Fibroblast of skin of abdomen (primary cell): ENCODE measurements at places on chromosomes 5 and 9.
A peak's percentile ranks its signal among the peaks of the same experiment; 100 is the strongest.

GRCh38 chr5:62448528-62448927 is 36.0 kb downstream of the IPO11 start:
- DNase-seq: no peak

GRCh38 chr9:28234894-28235277 is 661.6 kb upstream of the C9orf72 start:
- peak; percentile 85 for DNase-seq

GRCh38 chr5:132260051-132260450 is 2.6 kb downstream of the PDLIM4 start:
- no peak for DNase-seq

GRCh38 chr9:38163518-38163917 is 94.5 kb upstream of the SHB start:
- DNase-seq: no peak

GRCh38 chr5:53733853-53734252 is 173.4 kb downstream of the NDUFS4 start:
- no peak for DNase-seq

DNA sequence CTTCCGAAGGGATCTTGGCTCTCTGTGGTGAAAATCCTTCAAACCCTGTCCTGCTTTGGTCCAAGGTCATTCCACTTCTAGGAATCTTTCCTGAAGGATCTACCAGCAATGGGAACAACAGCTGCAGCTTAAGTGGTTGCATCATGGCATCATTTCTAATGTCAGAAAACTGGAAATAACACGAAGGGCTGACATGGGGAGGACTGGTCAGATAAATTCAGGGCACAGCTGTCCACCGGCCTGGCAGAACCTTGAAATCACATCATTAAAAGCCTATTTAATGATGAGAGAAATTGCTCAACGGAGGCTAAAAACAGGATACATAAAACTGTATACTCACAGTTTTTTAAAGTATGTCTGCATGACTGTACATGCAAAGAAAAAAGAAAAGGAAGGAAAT is 28.3 kb downstream of the OLFML2A start:
- no peak for DNase-seq

DNA sequence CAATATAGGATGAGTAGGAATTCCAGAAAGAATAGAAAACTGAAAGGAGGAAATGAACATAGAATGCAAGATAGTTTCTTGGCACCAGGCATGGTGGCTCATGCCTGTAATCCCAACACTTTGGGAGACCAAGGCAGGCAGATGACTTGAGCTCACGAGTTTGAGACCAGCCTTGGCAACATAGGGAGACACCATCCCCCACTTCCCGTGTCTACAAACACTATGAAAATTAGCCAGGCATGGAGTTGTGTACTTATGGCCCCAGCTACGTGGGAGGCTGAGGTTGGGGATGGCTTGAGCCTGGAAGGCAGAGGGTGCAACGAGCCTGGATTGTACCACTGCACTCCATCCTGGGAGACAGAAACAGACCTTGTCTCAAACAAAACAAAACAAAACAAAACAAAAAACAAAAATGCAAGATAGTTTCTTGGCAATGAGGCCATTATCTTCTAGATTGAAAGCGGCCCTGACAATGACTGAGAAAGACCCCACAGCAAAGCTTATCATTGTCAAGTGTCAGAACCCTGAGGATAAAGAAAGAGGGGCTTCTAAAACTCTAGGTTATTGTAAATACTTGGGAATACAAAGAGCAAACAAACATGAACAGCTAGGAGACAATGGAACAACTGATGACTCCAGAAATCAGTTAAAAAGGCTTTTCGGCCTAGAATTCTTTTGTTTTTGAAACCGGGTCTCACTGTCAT is 9.2 kb downstream of the SQSTM1 start:
- DNase-seq: no peak

- no peak for DNase-seq
Measured at GRCh38 chr5:82692826-82693225, 384.4 kb downstream of the TMEM167A start.

DNA sequence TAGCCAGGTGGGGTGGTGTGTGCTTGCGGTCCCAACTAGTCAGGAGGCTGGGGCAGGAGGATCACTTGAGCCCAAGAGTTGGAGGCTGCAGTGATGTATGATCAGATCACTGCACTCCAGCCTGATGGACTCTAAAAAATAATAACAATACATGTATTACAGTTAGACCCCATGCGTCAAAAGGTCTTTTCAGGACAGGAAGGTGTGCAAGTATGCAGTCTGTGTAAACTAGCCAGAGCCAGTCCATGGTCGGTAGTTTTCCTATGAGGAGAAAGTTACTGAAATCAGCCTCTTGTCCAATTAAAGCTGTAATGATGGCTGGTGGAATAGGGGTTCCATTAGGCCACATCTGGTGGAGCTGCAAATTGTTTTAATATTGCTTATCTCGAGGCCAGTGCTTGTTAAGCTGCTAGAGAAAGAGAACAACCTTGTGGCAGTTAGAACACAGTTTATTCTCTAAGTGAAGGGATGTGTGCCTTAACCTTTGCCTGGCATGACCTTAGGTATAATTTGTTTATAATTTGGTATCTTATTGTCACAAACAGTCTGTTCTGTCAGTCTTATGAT is 1.5 kb upstream of the STOM start:
- DNase-seq: no peak

GRCh38 chr9:92426501-92427145 is 2.4 kb upstream of the OMD start:
- DNase-seq: no peak

GRCh38 chr5:38193015-38193581 is 65.3 kb upstream of the EGFLAM start:
- DNase-seq: peak; percentile 63

DNA sequence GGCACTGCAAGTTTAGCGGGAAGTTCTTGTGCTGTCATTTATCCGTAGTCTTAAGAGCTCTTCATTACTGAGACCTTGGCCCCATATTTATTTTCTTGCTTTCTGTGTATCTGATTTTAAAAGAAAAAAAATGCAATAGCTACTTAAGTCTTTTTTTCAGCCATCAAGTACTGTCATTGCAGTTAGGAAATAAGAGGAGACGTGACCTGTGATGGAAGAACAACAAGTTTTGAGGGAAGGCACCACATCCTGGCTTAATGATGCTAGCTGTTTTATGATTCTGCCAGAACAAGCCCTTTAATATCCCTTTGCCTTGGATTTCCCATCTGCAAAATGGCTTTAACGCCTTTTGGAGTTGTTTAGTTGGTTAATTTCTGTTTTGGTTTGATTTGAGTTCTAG is 3.8 kb downstream of the RGMB start:
- DNase-seq: no peak

DNA sequence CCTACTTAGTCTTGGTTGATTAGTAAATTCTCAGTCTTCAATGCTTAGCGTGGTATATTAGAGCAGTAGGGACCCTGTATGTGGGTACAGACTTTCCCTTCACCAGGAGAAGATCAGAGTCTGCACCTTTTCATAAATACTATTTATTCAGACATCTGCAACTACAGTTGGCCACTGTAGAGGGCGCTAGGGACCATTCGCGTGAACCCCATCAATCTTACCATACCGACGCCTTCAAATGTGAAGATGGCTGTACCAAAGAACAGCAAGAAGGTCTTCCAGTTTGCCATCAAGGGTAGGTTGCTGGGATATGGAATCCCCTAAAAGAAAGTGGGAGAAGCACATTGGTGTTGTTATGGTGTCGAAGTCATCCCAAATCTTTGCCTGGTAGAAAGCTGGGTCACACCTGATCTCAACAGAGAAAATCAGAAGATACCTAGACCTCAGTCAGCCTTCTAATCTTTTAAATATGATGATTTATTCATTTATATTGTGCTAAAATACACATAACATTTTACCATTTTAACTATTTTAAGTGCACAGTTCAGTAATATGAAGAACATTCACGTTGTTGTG is 19.1 kb downstream of the SLC36A3 start:
- no peak for DNase-seq

- DNase-seq: no peak
Measured at GRCh38 chr5:173807181-173807655, 80.9 kb upstream of the CPEB4 start.

DNA sequence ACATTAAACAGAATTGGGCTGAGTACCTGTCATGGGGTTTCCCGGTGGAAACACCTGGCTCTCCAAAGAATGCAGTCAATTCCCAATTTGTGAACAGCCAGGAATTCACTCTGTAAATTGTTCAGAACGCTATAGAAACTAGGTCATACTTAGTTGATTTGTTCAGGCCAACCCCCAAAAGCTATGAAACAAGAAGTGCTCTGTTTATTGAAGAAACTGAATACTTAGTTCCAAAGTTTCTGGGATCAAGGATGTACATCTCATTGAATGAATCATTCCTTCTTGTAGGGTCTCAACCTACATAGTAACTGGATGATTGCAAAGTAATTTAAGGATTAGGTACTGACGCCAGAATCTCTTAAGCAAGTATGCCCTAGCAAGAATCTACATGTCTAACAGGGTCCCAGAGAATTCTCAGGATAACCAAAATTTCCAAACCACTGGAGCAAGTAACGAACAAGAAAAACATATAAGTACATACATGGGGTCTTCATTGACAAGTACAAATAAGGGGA is 659 bp upstream of the TUSC1 start:
- peak; percentile 7 for DNase-seq

- no peak for DNase-seq
Measured at GRCh38 chr9:112142420-112142819, 32.7 kb downstream of the SUSD1 start.

DNA sequence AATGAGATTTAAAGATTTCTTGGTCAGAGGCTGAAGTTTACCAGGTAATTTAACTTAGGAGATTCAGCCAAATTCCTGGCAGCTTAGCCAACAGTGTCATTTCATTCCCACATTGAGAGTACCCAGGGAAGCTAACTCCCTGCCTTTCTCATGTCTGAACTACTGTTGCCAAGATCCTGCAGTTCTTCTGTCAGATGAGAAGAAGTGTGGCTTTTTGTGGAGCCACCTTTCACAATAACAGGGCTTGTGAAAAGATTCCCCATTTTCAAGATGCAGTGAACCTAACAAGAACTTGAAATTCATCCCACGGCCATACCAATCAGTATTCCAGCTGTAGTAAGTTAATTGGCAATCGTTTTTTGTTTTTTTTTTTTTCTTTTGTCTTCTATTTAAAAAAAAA is 176.4 kb downstream of the XRCC4 start:
- DNase-seq: no peak

DNA sequence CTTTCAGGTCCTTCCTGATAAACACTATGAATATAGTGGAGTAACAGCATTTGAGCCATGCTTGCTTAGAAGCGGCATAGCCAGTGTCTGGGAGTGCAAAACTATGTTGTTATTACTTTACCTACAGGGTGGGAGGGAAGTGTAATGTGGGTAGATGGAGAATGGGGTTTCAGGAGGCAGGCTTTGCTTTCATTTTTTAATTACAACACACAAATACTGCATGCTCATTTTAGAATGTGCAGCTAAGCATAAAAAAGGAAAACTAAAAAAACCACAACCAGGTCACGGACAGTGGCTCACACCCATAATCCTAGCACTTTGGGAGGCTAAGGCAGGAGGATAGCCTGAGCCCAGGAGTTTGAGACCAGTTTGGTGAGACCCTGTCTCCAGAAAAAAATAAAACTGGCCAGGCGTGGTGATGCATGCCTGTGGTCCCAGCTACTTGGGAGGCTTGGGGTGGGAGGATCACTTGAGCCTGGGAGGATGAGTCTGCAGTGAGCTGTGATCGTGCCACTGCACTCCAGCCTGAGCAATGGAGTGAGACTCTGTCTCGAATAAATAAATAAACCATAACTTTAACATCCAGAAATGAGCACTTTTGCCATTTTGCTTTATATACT is 20.2 kb downstream of the HAVCR1 start:
- no peak for DNase-seq
